Caudate nucleus (tissue), 63 donors: ENCODE measurements at places on chromosomes 2 and 18.

GRCh38 chr2:234579231-234579962, 82.5 kb upstream of the ARL4C start:
- DNase-seq = no peak

DNA sequence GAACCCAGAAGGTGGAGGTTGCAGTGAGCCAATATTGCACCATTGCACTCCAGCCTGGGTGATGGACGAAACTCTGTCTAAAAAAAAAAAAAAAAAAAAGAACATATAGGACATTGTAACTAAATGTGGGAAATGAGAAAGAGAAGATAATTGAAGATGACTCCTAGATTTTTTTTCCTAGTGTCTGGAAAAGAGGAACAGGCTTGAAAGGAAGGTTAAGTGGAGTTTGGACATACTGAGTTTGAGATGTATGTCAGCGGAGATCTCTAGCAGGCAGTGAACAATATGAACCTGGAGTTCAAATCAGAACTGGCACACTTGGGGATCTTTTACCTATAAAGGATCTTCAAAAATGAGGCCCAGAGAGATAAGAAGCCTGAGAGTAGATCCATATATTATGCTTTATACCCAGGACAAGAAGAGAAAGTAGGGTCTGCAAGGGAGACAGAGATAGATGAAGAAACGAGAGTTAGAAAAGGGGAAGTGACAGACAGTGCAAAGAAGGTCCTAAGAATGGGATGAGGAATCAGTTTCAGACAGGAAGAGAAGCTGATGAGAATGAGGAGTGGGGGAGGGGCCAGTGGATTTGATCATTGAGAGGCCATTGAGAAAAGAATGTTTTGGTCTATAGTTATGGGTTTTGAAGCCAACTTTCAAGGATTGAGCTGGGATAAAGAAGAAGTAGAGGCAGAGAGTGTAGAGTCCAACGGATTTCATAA, 46.9 kb upstream of the CD28 start:
- DNase-seq = no peak

- no peak for DNase-seq
Measured at GRCh38 chr18:52391810-52392559, 52.0 kb downstream of the DCC start.

DNA sequence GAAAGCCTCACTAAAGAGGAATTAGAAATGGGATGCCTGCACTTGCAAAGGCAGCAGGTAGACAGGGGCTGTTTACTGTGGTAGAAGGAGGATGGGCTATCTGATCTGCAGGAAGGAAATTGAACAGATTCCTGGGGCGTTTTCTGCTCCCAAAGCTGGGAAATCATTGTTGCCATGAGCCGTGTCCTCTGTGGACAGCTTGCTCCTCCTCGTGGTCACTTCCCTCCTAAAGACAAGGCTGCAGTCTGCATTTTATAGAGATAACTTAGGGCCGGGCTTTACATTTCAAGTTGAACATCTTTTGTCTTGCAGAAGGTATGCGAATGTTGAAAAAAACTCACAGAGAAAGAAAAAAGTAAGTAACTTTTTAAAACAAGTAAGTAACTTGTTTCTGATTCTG, 50.9 kb downstream of the DCDC2C start:
- no peak for DNase-seq

DNA sequence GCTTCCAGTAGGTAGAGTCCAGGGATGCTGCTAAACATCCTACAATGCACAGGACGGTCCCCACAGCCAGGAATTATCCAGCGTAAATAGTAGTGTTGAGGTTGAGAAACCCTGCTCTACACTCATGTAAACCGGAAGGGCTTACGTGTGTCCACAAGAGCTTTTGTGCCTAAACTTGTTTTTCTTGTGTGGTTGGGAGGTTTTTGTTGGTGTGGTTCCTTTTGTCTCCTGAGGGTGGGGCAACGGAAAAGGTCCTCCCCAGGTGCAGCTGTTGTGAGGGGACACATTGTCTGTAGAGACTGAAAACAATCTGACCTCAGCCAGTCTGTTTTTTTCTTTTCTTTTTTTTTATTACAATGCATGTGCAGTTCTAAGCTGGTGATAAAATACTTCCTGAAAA, 72.7 kb upstream of the MGAT5 start:
- no peak for DNase-seq

- DNase-seq = no peak
Measured at GRCh38 chr2:9124231-9124741, 82.3 kb upstream of the ASAP2 start.

DNA sequence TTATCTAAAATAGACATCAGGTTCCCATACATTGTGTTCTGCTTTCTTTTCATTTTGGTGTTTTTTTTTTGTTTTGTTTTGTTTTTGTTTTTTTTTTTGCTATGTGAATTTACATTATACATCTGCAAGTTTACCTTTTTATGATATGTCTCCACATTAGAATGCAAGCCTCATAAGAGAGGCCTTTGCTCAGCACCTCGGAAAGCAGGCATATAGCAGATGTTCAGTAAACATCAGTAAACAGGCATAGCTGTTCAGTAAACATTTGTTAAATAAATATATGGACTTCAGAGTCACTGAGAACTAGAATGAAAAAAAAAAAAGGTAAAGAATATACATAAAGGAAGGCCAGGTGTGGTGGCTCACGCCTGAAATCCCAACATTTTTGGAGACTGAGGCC, 405.3 kb downstream of the ERBB4 start:
- no peak for DNase-seq

GRCh38 chr2:221676566-221677172, 104.6 kb upstream of the EPHA4 start:
- no peak for DNase-seq

- no peak for DNase-seq
Measured at GRCh38 chr2:177193240-177193639, 19.4 kb upstream of the HNRNPA3 start.

- no peak for DNase-seq
Measured at GRCh38 chr2:74925361-74925786, 33.1 kb upstream of the POLE4 start.

DNA sequence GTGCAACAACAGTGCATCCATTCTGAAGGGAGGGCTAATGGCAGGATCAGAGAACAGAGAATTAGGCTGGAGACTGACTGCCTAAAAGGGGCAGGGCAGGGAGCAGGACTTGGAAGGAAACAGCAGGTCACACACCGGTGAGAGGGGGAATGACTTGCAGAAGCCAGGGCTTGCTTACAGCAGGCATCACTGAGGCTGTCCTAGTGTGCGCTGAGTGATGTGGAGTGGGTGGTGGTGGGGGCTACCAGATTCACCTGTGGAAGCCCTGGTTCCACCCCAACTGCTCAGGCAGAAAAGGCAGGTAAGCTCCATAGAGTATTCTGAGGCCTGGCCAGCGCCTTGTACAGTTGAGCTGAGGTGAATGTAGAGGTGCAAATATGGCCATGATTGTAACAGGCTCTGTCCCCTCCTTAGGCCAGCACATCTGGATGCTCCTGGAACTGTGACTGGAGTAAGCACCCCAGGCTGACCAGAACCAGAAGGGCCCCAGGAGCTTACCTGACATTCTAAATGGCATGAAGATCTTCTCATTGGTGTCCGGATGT, 49.4 kb downstream of the SFXN5 start:
- no peak for DNase-seq

DNA sequence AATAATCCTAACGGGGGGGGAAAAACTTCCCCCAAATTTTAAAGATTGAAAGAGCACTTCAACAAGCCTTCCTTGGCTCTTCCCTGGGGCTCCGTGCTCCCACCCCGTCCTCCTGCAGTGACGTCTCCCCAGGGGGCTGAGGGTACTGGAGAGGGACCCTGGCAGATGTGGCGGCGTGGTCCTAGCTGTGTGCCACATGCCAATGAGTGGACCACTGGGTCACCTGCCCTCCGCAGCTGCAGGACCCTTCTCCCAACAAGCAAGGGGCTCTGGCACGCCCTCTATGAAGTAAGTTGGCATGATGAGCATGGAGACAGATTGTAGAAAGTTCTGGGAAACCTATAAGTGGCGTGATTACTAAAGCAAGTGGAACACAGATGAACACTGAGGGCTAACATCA, 46.7 kb downstream of the PXDN start:
- no peak for DNase-seq

DNA sequence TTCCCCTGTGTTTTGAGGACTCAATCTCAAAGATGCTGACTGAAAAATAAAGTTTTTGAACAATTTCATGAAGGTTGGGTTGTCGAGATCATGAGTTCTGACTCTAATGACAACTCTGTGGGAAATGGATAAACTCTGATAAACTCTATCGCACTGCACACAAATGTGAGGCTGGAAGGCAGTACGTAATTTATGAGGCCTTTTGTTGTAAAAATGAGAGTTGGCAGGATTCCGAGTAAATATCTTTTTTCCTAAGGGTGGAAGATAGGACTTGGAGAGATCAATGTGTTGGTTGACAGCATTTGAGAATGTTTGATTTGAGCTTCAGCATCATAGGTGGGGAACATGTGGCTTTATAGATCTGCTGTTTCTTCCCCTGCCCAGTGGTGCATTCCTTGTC, 90.4 kb downstream of the SPTBN1 start:
- DNase-seq = no peak

GRCh38 chr2:70233926-70234325, 14.5 kb downstream of the TIA1 start:
- no peak for DNase-seq

- no peak for DNase-seq
Measured at GRCh38 chr18:12287131-12287681, 20.8 kb upstream of the TUBB6 start.

- DNase-seq = no peak
Measured at GRCh38 chr2:21676676-21677075, 552.9 kb downstream of the TDRD15 start.

GRCh38 chr2:118738524-118739308, 108.7 kb downstream of the EN1 start:
- DNase-seq = no peak

- no peak for DNase-seq
Measured at GRCh38 chr2:189109921-189110397, 69.6 kb downstream of the COL5A2 start.

- no peak for DNase-seq
Measured at GRCh38 chr18:45137087-45137419, 456.4 kb downstream of the SETBP1 start.

DNA sequence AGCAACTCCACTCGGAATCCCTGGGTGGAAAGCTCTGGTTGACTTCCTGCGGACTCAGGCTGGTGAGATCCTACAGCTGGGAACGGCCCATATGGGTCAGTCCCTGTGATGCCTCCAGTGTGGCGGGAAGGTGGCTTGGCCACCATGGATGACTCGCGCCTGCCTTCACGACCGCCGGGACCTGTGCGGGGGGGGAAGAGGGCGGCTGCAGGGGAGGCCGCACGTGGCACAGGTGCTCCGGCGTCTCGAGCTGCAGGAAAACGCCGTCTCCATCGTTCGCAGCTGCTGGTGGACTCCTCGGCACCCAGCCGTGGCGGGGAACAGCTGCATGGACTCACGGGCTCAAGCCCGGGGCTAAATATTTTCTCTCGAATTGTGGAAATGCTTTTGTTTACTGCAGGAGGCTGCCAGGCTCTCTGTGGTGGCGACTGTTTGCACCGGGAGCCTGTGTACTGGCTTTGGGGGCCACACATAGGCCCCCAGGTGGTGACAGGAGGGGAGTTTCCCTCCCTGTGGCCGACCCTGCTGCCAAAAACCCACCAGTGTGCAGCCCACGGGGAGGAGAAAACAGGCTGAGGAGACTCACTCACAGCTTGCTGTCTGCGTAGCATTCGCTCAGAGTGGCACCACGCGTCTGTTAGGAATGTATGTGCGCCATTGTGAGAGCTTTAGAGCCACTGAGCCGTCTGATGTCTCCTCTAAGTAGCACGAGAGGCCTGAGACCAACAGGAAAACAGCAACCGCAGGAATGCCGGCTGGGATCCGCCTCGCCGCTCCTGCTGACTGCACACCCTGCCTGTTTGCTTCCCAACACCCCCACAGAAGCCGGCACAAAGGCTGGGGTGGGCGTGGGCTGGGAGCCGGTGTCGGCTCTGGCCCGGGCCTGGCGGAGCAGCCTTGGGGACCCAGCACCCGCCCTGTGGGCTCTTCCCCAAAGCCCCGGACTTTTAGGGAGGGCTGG, 89.2 kb downstream of the NFATC1 start:
- DNase-seq = no peak

DNA sequence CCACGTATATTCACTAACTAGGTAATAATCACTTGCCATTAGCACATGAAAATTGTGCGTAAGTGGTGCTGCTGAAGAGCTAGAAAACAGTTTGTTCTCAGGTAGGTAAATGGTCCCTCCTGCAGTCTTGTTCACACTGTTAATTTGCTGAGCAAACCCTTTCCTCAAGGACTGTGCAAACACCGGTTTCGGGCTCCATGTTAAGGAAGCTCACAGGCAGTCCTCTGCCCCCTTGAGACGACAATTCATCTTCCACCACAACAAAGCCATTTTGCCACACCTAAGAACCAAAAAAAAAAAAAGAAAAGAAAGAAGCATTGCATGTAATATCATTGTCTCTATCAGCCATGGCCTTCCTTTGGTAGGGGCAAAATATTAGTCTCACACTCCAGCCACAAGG, 193.9 kb downstream of the BCL11A start:
- DNase-seq = no peak

GRCh38 chr2:37971971-37972370, 46.9 kb downstream of the RMDN2 start:
- no peak for DNase-seq

- DNase-seq = no peak
Measured at GRCh38 chr2:43082903-43083677, 143.3 kb downstream of the ZFP36L2 start.

DNA sequence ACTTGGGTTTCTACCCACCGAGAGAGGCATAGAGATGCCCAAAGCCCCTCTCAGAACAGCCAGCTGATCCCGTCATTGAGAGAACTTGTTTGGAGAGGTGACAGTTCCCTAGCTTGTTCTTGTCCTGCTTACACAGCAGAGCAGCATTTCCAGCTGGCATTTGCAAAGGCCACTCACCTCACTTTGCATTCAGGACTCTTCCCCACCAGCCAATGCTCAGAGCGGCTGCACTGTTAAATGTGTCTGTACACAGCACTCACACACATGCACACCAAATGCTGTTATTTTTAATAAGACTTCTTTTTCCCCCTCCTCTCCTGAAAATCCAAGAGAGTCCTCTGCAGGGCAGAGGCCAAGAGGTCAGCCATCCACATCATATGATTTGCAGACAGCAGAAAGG, 104.6 kb upstream of the SLC14A2 start:
- no peak for DNase-seq
